ENCODE measurements at places on chromosomes 11 and 22.
A peak's percentile ranks its signal among the peaks of the same experiment; 100 is the strongest.

DNA sequence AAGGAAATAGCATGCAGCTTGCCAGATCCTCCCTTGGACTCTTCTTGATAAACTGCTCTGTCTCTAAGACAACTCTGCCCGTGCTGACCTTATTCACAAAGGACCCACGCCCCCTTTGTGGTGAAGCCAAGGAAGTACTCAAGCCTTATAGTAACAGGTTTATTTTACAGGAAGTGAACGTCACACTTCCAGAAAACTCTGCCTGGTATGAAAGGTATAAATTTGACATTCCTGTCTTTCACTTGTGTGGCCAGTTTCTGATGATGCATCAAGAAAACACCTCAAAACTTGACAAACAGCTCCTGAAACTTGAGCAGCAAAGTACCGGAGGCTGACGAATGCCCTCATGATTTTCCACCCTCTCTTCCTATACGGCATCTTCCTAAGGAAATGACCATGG is 12.5 kb upstream of the PELI3 start:
- DNase-seq, result no peak

- DNase-seq, result no peak
Measured at GRCh38 chr11:62463121-62463542, 44.3 kb downstream of the SCGB1A1 start.

DNA sequence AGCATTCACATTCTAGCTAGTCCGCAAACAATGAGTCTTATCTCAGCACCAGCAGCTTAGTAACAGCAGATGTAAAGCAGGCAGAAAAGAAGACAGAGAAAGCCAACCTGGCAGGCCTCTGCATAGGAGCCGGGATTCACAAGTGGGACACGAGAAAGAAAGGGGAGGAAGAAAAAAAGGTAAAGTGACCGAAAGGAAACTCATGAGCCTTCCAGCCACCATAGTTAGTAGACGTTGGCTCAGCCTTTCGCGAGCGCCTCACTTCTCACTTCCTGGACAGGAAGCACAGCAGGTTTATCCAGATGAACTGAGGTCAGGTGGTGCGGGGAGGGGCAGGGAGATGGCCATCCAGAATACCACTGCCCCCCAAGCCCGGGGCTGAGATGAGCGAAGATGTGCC is 19.7 kb upstream of the KAT5 start:
- DNase-seq, result no peak

GRCh38 chr22:37808294-37808657 is 542 bp downstream of the GCAT start:
- peak; percentile 38 for DNase-seq

DNA sequence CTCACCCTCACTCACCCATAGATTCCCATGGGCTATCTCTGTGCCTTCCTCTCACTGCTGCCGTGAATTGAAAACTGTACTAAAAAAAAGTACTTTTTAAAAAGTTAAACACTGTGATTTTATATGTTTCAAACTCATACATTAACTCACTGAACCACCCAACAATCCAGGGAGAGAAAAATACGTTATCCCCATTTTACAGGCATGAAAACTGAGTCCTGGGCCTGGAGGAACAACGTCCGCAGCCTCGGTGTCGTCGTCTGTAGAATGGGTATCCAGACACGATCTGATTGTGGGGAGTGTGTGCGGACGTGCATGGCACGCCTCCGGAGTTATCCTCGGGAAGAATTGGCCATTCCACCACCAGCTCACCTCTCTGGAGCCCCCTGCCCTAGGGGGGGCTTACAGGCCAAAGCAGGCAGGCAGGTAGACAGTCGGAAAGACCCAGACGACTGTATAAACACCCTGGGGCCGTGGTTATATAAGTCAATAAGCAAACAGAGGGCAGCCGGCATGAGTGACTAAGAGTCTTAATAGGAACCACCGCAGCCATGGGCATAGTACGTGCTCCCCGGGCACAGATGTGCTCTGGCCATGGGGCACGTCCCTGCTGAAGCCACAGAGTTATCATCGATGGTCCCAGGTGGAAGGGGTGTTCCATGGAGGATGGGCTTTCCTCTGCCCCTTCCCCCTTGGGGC is 7.1 kb upstream of the PDGFB start:
- DNase-seq, result no peak

- no peak for DNase-seq
Measured at GRCh38 chr11:68767672-68768071, 16.4 kb upstream of the TESMIN start.

DNA sequence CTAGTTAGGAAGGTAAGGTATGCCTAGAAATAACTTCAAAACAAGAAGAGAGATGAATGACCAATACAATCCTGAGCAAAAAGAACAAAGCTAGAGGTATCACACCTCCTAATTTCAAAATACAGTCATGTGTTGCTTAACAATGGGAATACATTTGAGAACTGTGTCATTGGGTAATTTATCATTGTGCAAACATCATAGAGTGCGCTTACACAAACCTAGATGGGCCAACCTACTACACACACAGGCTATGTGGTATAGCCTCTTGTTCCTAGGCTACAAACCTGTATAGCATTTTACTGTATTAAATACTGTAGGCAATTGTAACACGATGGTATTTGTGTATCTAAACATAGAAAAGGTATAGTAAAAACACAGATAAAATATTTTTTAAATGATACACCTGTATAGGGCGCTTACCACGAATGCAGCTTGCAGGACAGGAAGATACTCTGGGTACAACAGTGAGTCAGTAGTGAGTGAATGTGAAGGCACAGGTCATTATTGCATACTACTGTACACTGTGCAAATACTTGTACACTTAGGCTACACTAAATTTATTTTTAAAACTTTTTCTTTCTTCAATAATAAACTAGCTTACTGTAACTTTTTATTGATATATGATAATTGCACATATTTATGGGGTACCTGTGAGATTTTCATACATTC is 48.2 kb downstream of the STK33 start:
- DNase-seq, result no peak

GRCh38 chr11:63847363-63847762 is 8.5 kb downstream of the MARK2 start:
- DNase-seq, result no peak

DNA sequence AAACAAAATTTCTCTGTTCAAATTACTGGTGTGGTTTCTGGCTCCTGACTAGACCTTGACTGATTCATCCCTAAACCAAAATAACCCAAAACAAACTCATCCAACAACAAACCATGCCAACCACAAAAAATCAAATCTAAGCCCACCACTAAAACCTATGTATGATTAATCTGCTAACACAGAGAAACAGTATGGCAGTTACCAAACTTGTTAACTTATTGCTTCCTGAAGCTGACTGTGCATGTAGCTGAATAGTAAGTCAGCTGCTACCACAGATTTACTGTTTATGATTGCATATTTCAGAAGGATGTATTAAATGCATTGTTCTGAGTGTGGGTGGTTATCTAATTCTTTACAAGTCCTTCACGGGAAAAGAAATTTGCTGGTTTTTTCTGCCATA is 231.1 kb downstream of the SWAP70 start:
- DNase-seq, result peak; percentile 78

GRCh38 chr22:38299770-38300102 is 17.5 kb downstream of the CSNK1E start:
- no peak for DNase-seq

Data from fibroblast of skin of abdomen (primary cell).